NCI-H1105 (cell line): ENCODE measurements at places on chromosomes 6 and 20.

DNA sequence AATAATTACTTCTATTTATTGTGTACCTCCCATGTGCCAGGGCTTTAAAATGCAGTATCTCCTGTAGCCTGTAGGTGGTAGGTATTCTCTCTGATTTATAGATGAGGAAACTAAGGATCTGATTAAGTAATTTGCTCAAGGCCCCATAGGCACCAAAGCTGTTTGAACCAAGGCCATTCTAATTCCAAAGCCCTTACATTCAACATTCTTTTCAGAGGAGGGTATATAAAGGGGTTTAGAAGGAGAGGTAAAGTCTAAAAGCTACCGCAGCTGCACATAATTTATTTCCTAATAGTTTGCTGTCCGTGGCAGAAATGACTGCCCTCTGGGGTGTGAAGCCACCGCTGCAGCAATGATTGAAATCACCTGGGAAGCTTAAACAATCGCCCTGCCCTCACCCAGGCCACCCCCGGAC is 95.0 kb upstream of the FAM8A1 start:
- DNase-seq = no peak

- DNase-seq = no peak
These were observed 102.4 kb upstream of the CNR1 start for GRCh38 chr6:88268508-88268907.

DNA sequence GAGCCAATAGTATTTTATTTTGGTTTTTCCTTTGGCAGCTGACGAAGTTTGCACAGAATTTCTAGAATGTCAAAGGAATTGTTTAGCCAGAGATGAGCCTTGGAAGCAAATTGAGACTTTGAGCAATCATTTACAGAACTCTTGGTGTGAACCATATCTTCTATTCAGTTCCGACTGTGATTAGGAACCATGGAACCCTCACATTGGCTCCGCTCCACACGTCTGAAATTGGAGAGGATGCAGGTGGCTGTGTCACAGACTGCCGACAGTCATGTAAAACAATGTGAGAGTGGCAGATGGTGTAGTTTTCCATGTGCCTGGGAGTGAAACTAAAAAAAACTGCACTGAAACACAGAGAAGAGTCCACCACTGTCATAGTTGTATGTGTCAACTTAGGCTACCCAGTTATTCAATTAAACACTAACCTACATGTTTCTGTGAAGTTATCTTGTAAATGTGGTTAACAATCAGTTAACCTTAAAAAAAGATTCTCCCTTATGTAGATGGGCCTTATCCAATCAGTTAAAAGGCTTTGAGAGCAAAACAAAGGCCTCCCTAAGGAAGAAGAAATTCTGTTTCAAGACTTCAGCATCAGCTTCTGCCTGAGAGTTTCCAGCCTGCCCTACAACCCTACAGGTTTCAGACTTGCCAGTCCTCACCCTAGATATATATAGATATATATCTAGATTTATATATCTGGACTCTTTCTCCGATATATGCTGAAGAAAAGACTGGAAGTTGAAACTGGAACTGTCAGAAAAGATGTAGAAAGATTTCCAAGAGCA is 3.3 kb upstream of the HMGN4 start:
- DNase-seq = no peak

GRCh38 chr20:51910321-51911050 is 108.2 kb upstream of the SALL4 start:
- DNase-seq = no peak

DNA sequence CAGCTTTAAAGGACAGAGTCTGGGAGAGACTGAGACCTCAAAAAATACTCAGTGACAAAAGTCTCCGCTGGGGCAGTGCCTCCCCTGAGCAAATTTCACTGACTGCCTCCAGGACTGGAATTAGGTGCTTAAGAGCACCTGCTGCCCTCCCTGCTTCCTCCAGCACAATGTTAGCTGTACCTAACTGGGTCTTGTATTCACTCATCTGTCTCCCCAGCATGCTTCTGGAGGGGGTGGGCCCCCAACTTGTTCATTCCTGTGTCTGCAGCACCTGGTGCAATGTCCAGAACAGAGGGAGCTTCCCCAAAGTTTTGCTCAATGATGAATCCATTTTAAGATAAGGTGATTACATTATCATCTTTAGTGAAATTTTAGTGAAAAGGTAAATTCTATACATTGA is 650.7 kb downstream of the KIF16B start:
- DNase-seq = no peak

DNA sequence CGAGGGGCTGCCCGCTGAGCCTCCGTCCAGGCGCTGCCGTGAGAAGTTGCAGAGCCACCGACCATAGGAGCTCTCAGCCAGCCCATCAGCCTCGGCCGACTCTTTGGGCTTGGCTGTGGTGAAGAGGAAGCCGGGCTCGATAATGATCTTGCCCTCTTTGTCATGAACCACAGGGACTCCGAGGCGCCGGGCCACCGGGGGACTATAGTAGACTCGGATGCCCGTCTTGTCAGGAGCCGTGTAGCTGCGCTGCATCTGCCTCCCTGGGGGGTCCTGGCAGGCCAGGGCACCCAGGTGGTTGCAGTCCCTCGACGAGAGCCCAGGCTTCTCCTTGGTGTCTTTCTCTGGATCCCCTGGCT is 20.5 kb upstream of the DSN1 start:
- DNase-seq = no peak

DNA sequence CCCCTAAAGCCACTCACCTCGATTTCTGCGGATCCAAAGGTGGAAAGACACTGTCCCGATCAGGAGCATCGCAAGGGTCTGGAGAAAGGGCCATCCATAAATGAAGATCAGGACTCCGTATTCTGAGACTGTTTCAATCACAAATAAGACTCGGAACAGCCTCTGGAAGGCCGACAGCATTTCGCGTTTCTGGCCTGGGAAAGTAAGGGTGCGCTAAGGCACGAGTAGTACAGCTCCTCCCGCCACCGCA is 44.6 kb downstream of the DPPA5 start:
- no peak for DNase-seq

GRCh38 chr6:164121527-164121926 is 707.0 kb downstream of the QKI start:
- no peak for DNase-seq

- DNase-seq = no peak
These were observed 496 bp downstream of the TMEM242 start for GRCh38 chr6:157322792-157323254.
